Stimulated activated CD4-positive, alpha-beta T cell treated with anti-CD3 and anti-CD28 coated beads, Interleukin-1b, Interleukin-23, amount 100 ng/mL, for 4 hours (primary cell): ENCODE measurements at places on chromosomes 7 and 10.

DNA sequence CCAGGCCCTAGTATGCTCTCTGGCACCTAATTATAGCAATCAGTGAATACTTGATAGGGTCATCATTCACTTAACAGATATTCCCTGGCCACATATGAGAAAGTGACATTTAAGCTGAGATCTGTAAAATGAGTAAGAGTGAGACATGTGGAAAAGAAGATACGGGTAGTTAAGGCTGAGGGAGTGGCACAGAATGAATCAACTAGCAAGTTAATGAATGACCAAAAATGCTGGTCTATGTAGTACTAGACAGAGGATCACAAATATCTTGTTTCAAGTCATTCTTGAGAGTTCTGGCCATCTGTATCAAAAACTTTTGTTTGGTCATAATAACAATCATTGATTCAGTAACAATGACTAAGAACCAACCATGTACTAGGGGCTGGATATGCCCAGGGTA is 954.9 kb downstream of the CNTNAP2 start:
- DNase-seq, result no peak

DNA sequence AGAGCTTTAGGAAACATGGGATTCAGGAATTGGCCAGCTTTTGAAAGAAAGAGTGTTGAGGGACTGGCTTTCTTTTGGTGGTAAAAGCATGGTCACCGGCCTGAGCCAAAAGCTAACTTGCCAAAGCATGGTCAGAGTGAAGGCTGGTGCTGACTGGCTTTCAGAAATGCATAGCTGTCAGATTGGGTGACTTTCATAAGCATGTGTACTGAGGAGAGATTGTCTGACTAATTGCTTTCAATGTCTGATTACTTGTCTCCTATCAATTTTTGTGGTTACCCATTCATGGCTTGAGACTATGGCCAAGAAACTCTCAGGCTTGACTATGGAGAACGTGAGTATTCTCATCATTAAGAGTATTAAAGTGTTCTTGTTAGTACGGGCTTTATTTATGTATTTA is 28.2 kb downstream of the ZNF25 start:
- DNase-seq, result no peak

- DNase-seq, result no peak
These were observed 25.5 kb downstream of the PRR15 start for GRCh38 chr7:29588900-29589696.

- DNase-seq, result no peak
These were observed 39.3 kb upstream of the GGCT start for GRCh38 chr7:30543813-30544525.

DNA sequence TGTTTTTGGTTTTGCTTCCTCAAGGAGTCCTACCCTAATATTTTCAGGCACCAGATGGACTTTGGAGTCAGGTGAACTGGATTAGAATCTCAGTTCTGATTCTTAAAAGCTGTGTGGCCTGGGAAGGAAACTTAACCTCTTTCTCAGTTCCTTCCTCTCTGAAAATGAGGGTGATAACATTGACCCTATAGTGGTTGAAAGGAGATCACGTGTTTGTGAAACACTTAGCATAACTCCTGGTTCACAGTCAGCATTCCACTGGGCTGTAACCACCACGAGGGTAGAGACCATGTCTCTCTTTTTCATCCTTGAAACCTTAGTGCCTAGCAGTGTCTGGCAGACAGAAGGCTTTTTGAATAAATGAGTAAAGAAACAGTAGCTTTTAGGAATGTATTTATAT is 16.7 kb downstream of the LSMEM1 start:
- no peak for DNase-seq

DNA sequence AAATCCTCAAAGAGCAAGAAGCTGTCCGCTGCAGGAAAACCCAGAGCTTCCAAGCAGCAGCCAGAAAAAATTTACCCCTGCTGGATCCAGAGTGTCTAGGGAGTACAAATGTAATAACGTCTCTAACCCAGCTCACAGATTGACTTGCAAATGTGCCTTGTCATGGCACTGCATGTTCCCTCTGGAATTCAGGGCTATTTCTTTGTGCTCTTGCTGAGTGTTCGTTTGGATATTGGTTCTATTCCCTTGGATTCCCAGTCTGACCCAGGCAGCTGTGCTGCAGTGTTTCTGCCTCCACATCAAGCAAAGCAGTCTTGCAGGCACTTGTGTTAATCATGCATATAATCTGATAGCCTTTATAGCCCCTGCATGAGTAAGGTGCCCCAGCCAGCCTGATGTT is 209.9 kb upstream of the GHITM start:
- no peak for DNase-seq

- no peak for DNase-seq
These were observed 109.9 kb downstream of the SORCS1 start for GRCh38 chr10:107054469-107055156.

GRCh38 chr7:111092406-111093236 is 1.7 kb downstream of the LRRN3 start:
- no peak for DNase-seq

- DNase-seq, result no peak
These were observed 233.1 kb upstream of the IGFBP3 start for GRCh38 chr7:46153951-46154787.

DNA sequence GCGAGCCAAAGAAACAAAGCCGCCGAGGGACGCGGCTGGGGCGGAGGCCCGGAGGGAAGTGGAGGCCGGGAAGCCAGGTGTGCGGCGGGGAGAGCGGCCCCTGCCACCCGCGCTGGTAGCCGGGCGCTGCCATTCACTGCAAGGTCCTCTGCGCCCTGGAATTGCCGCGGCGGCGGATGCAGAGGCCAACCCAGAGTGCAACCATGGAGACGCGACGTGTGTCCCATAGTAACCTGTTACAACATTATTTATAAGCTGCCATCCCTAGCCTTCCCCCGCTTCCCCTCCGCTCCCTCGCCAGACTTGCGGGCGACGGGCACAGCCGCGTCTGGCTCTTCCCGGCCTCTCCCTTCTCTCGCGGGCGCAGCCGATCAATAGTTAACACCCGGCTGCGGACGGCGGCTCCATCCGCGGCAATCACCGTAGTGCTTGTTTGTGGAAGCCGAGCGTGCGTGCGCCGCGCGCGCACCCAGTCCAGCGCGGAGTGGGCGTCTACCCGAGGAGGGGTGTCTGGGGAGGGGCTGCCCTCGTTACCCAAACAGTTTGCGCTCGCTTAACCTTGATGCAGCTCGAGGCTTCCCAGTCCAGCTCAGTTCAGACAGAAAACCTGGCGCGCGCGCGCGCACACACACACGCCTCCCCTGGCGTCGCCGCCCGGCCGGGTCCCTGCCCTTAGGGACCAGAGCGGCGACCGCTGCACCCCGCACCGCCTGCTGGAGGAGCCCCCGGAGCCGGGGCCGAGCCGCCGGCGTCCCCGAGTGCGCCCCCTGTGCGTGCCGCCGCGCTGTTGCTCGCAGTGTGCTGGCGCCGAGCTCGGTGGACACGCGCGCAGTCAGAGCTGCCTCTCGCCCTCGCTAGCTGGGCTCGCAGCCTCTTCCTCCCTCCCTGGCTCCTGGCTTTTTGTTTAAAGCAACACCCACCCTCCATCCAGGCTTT is 165.4 kb upstream of the DPP6 start:
- DNase-seq, result no peak

- DNase-seq, result no peak
These were observed 5.1 kb downstream of the STK32C start for GRCh38 chr10:132302421-132303310.

DNA sequence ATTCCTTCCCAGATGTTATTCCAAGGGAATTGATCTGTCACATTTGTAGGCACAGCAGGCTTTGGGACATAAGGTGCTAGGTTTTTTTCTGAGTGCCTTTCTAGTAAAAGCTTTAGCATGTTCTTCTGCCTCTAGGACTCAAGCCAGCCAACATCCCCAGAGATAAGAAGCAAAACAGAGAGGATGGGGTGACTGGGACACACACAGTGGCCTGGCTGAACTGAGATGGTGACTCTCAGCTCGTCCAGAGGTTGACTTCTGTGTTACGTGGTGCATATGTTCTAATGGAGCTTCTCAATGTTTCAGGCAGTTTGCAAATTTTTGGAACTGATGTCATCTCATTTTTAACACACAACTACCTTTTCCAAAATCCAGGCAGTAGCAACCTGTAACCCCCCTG is 188.1 kb upstream of the CELF2 start:
- DNase-seq, result no peak

- DNase-seq, result no peak
These were observed 57.9 kb upstream of the FAM133B start for GRCh38 chr7:92648067-92648466.

GRCh38 chr7:114084472-114085312 is 165.9 kb upstream of the PPP1R3A start:
- DNase-seq, result no peak

DNA sequence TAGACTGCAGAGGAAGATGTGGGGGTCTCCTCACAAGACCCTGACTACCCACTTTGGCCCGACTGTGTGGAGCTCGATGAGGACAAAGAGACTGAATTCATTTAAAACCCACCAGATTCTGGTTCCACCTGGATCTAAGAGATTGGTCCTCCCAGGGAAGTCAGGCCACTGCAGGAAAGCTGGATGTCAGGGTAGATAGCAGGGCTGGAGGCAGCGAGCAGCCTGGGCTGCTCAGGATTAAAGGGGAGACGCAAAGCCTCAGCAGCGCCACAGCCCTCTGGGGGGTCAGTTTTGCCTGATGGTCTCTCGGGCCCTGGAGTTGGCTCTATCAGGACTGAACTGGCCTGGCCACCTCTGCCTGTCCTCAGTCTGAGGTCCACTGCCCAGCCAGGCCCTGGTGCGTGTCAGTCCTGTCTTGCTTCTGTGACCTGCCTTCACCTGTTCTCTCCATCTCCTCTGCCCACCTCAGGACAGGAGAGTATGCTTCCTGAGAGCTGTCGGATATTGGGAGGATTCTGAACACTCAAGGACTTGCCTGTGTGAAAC is 12.2 kb upstream of the KLRG2 start:
- DNase-seq, result no peak

DNA sequence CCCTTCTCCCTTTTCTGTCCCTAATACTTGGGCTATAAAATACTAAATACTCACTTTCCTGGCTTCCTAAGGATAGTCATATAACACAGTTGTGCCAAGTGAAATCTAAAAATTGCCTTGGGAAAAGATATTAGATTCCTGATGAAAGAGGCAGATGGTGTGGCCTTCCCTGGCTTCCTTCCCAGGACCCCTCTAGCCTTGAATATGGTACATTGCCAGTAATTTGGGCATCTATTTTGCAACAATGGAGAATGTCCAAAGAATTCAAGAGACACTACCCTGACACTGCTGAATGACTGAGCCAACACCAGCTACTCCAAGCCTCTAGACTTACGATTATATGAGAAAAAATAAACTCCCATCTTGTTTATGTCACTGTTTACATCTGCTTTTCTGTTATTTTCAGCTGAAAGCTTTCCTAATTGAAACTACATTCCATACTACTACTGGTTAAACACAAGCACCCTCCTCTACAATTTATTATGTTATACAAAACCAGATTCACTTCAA is 17.9 kb downstream of the COPG2 start:
- no peak for DNase-seq

- no peak for DNase-seq
These were observed 281.6 kb upstream of the ZMIZ1 start for GRCh38 chr10:78787125-78787524.

- no peak for DNase-seq
These were observed 101.8 kb upstream of the MKLN1 start for GRCh38 chr7:131225619-131226513.

- DNase-seq, result no peak
These were observed 26.5 kb upstream of the TMEM248 start for GRCh38 chr7:66894463-66895080.

- DNase-seq, result no peak
These were observed 5.5 kb upstream of the VGF start for GRCh38 chr7:101170617-101171441.

DNA sequence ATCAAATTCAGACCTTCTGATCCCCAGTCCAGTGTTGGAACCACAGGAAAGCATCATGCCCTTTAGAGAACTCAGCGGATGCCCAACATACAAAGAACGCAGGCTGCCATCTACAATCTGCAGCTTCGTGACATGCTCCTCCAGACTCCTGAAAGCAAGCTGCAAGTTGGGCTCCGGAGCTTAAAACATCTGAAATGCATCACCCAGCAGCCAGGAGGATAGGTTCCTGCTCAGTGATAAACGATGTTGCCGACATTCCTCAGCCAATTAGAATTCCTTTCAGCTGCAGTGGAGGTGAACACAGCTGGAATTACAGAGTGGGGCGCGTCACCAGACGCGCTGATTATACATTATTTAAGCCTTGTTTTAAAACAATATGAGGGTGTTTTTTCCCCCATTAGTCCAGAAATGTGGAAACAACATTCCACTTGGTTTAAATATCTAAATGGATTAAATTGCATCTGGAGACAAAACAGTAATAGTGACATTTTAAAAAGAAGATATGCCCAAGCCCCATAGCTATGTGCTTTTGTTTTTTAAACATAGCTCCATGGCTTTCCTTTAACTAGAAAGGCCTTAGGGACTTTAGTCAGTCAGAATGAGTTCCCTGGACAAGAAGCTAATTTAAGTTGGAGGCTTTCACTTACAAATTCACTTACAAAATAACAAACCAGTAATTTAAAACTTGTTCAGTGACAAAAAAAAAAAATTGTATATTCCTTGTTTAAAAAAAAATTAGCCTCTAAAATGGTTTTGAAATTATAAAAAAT is 6.3 kb downstream of the SMURF1 start:
- DNase-seq, result no peak

DNA sequence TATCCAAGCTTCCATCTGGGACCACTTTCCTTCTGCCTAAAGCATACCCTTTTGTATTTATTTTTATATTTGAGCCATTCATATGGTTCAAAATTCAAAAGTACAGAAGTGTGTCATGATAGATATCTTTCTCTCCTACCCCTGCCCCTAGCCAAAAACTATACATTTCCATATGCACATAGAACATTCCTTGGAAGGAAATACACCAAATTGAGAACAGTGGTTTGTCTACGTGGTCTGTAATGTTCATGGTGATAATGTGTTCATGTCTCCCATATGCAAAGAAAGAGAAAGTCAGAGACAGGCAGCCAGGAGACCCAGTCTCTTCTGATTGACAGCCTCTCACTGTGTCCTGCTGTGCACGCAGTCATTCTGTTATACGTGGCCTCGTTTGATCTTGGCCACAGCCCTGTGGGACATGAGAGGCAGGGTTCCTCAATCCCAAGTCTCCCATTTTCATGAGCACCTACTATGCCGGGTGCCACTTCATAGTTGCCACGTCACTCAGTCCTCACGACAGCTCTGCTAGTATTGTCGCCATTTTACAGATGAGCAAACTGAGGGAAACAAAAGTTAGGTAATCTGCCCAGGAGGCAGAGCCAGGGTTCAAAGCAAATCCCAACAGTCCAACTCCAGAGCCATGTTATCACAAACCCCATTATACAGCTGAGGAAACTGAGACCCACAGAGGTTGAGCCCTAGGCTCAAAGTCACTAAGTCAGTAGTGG is 8.0 kb upstream of the CDH23 start:
- no peak for DNase-seq
